ENCODE measurements at places on chromosomes 1 and 21.

DNA sequence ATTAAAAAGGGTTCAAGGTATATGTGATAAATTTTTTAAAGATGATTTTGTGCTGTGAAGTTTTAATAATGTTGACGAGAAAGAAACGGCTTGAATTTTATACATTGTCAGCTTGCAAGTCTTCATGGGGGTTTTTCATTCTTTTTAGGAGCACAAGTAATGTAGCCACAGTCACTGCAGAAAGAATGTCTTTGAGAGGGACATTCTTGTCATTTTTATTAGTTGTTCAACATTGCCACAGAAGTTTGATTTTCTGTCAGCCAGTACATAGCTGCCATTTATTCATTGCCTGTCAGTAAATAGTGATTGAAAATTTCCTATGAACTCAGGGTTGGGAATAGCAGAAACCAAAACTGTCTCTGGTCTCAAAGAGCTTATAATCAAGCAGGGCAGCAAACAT lies 156.3 kb downstream of the DHRS3 start:
- no peak for DNase-seq

- no peak for DNase-seq
Measured at GRCh38 chr1:195828325-195828724, 779.9 kb downstream of the KCNT2 start.

DNA sequence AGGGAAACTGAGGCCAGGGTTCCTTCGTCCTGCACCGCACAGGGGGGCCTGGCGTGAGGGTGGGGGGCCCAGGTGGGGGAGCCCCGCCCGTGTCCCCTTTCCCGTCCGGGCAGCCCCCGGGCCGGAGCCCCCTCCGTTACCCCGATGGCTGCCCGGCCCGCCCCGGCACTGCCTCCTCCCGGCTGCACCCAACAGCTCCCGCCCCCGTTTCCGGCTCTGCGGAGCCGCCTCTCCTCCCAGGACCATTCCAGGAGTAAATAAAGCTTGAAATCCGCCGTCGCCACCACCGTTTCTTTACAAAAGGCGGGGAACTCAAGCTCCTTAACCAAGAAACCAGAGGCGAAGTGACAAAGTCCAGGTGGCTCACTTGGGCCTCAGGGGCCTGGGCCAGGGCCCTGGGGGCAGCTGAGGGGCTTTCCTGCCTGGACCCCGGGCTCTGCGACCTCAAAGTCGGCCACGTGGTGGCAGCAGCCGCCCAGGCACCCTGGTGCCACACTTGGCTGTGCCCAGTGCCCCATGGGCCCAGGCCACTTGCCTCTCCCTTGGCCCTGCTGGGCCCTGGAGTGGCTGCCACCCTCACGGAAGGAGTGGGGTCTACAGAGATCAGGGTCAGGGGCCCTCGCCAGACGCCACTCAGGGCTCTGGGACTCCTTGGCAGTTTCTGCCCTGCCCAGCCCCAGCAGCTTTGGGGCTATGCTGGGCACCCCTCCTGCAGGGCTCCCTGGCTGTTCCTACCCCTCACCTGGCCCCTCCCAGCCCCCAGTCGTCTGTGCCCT lies 514 bp upstream of the FAAP20 start:
- peak; percentile 80 for DNase-seq

DNA sequence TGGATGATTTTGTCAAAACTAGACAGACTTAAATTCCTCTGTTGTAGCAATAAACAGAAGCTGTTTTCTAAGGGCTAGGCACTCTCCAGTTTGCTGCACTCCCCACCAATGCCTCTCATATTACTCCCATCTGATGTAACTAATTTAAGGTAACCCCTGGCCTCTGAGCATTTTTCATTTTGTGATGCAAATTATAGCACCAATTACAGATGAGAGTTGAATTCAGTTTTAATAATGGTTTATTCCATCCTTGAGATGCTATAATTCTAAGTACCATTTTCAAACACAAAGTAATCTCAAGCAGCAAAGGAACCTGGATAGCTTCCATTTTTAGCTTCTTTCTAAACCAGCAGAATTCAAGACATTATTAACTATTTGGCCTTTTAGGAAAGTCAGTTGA lies 280.4 kb upstream of the DAB1 start:
- DNase-seq = no peak

DNA sequence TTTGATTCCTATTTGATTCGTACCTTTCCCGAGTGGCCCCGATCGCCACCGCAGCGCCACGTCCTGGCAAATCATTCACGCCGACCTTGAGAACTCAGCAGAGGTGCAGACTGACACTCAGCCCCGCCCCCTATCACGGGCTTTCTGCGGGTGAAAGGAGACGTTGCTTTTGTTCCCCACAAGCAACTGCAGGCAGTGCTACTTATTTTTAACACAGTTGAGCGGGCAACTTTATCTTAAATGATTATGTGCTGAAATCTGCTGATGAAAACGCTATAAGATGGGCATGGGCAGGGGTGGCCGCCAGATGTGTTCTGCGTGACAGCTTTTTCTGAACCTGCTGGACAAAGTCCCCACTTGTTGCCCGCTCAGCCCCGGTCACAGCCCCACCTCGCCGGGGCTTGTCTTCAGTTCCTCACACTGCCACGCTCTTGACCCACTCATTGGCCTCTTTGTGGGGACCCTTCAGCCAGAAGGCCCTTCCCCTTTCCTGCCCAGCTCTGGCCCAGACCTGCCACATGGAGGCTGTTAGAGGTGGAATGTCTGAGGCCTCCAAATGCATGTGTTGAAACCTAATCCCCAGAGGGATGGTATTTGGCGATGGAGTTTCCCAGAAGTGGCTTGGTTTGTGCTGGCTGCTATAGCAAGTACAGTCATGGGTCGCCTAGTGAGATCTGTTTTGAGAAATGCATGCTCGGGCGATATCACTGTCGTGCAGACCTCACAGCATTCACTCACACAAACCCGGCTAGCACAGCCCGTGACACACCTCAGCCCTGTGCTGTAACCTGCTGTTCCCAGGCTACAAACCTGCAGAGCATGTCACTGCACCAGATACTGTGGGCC lies 15.7 kb upstream of the PDXK start:
- no peak for DNase-seq

DNA sequence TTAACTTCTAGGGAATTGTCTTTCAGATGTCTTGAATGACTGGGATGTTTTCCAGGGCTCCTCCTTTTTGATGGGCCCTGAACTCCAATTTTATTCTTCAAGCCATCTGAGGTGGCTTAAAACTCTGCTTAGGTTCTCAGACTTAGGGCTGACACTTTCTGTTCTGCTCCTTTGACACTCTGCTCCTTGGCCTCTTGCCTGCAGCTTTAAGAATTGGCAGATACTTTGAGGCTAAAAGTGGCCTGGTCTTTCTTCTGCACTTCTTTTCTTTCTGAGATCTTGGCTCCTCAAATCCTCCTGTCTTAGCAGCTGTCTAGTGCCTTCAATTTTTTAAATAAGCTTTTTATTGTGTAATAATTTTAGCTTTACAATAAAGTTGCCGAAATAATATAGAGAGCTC lies 294.6 kb downstream of the RPS6KC1 start:
- no peak for DNase-seq

DNA sequence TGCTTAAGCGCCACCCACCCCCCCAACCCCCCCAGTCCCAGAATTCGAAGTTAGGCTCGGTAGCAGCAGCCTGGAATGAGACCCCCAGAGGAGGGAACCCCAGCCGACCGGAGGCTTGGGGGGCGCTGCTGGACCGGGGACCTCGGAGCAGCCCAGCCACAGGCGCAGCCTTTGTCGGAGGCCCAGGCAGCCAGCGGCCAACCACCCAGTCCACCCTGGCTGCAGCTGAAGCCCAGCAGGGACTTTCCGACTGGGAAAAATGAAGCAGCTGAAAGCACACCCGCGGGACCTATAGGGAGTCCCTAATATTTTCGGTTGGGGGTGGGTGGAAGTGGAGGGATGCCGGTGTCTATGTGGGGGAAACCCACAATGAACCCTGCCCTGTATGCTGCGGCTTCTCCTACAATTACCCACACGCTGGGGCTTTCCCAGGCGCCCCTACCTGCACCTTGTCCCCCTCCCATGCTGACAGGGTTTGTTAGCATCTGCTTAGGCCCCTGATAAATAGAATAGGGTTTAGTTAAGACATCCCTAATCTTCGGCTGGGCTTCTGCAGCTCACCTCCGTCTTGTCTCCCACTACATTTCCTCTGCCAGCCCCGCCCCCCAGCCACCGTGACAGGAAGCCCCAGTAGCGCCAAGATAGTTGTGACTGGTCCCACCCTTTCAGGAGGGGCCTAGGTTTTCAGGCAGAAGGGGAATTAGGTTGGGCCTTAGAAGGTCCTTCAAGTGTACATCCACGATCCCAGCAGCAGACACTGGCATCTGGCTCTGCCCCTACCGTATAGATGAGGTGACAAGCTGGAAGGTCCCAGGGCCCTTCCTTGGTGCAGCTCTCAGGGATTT lies 838 bp downstream of the CCDC28B start:
- DNase-seq = peak; percentile 59

- no peak for DNase-seq
Measured at GRCh38 chr1:9643351-9644256, 7.9 kb upstream of the PIK3CD start.

- DNase-seq = no peak
Measured at GRCh38 chr1:180179162-180179957, 24.7 kb downstream of the QSOX1 start.

DNA sequence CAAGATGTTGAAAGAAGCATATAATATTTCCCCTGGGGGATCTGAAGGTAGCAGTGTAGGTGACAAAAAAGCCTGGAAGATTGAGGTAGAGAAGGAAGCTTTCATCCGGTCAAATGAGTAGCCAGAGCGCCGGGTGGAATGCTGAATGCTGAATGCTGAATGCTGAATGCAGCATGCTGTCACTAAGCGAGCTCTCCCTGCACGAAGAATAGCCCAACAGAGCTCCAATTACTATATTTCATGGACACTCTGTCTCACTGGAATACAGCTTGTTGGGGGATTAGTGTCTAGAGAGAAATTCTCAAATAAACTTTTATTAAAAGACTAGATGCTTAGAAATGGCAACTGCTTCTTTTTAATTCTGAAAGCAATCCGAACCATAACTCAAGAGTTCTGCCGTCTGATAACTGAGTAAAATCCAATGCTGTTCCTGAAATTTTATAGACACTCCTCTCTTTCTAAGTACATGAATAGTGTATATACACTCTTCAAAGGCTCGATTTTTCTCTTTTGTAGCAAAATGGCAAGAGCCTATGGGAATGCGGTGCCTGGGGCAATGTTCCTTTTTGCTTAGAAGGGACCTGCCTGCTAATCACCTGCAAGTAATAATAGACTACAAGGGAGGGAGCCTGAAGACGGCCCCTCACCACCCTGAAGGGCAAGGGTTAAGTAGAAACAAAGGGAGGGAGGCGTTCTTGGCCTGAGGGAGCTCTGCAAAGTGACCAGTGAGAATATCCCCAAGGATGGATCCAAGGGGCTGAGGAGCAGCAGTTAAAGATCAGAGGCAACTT lies 203.7 kb upstream of the ESRRG start:
- no peak for DNase-seq
